Right ventricle myocardium inferior (tissue), 1 donor: ENCODE measurements at places on chromosomes 2 and 18.

DNA sequence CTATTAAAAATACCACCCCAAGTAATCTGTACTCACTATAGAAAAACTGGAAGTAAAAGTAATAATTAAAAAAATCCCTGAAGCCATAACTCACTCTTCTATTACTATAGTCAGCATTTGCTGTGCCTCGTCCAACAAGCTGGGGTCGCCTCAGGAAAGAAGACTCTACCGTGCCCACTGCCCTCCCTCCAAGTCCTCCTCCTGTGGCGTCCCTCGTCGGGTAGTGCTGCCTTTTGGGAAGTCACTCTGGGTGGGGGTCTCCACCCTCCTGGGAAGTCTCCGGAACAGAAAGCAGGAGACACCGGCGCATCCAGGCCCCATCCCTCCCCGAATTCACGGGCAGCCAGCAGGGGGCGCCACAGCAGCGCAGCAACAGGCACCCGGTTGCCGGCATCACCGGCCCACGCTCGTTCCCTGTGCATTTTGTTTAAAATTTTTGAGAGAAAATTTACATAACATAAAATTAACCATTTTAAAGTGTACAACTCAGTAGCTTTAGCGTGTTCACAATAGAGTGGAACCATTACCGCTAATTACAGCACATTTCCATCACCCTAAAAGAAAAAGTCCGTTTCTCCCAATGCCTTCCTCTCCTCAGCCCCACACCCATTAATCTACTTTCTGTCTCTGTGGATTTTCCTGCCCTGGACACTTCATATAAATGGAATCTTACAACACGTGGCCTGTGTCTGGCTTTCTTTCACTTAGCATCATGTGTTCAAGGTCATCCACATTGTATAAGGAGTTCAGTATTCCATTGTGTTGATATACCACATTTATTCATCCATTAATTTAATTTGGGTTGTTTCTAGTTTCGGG, 62.2 kb downstream of the ADNP2 start:
- peak; percentile 80 for DNase-seq

DNA sequence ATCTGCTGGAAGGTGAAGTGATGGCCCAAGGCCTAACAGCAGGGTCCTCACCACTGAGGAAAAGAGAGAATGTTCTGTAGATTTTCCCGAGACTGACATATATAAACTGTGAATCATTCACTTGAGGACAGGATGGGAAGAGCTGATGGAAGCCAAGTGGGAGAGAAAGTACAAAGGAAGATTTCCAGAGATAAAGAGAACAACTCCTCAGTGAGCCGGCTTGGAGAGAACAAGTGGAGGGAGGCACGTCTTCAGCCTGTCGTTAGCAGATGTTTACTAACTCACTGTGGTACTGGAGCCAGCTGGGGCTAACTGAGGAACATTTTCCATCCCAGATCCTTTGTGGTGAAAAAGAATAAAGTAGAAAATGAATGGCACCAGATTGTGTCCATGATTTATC, 552.9 kb upstream of the TNP1 start:
- DNase-seq: no peak

- DNase-seq: no peak
These were observed 191.5 kb upstream of the ATP5MC3 start for GRCh38 chr2:175372704-175373701.

- DNase-seq: no peak
These were observed 46.9 kb downstream of the INPP5D start for GRCh38 chr2:233107011-233107410.

DNA sequence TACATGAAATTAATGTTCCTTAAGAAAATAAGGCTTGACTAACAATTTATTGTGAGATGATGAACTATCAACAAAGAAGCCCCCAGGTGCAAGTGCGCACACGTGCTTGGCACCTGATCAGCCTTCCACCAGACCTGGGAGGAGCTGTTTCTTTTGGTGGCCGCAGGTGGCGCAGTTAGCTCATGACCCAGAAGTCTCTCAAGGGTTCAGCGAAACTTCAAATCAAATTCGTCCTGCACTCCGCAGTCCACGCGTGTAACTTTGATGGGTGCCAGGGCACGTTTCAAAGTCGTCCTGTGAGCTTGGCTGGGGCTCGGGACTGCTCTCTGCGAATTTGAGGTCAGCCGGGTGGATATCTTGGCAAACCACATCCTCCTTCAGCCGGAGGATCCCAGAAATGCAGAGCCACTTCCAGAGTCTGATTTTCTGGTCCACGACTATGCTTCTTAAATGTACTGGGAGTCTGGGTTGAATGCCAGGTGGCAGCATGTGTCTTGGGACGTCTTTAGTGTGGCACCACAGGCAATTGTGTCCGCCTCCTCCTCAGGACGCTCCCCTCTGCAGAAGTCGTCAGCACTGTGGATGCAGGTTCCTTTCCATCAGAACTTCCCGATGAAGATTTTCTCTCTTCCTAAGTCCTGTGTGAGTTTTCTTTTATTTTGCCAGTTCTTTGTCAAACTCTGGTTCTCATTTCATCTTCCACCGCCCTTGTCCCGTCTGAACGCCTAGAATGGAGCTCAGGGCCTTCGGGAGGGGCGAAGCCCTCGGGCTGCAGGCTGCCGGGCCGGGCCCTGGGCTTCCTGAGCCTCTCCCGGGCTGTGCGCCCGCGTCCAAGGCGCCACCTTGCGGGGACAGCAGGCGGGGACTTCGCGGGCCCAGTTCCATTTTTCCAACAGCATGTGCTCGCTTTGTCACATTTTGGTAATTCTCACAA, 61.3 kb upstream of the RAPGEF4 start:
- DNase-seq: peak; percentile 76

DNA sequence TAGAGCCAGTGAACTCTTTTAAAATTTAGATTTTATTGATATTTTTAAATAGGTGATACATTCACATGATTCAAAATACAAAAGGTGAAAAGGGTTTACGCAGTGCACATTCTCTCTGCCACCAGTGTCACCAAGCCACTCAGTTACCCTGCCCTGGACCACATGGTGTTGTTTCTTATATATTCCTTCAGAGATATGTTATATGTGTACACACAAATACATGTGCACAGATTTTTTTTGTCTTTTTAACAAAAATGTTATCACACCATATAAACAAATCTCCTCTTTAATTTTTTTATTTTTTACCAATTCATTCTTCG, 26.2 kb downstream of the SERPINB4 start:
- no peak for DNase-seq

DNA sequence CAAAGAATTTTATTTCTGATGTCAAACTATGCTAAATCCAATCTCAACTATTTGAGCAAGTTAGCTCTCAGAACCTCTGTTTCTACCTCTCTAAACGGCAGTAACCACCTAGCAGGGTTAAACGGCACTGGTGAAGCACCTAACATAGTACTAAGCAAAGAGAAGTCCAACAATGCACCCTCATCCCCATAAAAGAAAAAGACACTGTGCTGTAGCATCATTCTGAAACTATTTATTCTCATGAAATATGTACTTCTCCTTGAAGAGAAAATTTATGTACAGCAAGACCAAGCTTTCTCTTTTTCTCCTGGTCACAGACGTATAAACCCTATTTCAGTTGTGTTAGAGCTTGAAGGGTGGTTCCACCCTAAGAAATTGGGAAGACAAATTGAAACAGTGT, 4.8 kb downstream of the MEX3C start:
- no peak for DNase-seq

DNA sequence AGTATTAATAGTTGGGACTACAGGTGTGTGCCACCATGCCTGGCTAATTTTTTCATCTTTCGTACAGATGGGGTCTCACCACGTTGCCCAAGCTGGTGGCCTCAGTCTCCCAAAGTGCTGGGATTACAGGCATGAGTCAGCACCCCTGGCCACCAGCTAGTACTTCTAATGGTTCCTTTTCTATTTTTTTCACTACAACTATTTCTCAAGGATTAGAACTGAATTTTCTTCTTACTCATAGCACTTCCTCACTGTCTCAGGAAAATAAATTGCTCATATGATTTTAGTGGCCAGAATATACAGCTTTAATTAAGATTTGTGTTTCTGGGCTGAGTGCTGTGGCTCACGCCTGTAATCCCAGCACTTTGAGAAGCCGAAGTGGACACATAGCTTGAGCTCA, 43.2 kb upstream of the SOS1 start:
- DNase-seq: no peak

- no peak for DNase-seq
These were observed 209.1 kb downstream of the HRH4 start for GRCh38 chr18:24669502-24669901.

- DNase-seq: no peak
These were observed 967.8 kb downstream of the BCL11A start for GRCh38 chr2:59585655-59586054.

- DNase-seq: no peak
These were observed 4.7 kb upstream of the STAT1 start for GRCh38 chr2:191018643-191019119.

GRCh38 chr2:205477016-205477705, 205.1 kb upstream of the NRP2 start:
- no peak for DNase-seq
